ENCODE measurements at places on chromosomes 16 and 17.

DNA sequence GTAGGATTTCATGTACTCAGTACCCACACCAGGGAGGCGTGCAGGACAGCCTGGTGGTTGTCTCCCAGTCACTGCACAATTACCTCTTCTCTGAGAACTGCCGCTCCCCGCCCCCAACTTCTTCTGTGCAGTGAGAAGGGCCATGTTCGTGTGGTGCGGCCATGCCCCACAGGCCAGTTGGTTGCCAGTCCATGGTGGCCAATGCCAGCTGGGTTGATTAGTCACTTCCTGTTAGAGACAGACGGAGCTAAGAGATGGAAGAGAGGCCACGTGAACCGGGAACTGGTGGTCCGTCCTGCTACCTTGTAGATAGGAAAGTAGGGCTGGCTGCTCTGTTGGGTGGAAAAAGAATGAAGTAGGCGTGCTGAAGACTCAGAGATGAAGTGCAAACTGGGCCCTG lies 206.5 kb downstream of the ABCC12 start:
- no peak for DNase-seq

DNA sequence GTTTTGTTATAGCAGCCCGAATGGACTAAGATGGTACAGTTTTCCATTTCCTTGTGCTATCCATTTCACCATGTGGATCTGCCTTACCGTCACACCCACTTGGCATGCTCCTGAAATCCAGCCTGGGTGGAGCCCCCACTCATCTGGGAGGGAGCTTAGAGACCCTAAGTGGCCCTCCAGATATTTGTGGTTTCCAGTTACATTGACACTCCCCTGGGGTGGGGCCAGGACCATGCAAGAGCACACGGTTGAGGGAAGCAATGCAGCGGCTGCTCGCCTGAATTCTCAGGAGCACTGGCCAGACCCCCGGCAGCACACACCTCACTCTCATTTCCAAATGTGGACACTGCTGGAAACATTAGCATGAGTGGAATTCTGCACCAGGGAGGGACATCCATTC lies 231.1 kb downstream of the UTP18 start:
- DNase-seq: no peak

GRCh38 chr17:73705594-73705993 lies 61.3 kb upstream of the SDK2 start:
- DNase-seq: no peak

DNA sequence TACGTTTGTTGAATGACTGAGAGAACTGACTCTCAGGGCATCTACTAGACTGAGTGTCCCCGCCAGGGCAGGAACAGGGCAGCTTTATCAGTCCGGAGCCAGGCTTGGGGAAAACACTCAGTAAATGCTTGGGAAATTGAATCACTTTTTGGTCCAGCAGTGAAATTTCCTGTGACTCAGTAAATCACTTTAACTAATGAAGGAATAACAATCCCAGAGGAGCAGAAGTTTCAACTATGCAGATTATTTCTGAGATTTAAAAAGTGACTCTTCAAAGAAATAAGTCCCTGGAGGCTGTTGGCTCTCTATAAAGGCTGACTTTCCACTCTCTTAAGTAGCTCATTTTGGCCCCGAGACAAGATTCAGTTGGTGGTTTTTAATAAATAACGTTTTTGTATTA lies 101.8 kb downstream of the FOXL1 start:
- DNase-seq: no peak

DNA sequence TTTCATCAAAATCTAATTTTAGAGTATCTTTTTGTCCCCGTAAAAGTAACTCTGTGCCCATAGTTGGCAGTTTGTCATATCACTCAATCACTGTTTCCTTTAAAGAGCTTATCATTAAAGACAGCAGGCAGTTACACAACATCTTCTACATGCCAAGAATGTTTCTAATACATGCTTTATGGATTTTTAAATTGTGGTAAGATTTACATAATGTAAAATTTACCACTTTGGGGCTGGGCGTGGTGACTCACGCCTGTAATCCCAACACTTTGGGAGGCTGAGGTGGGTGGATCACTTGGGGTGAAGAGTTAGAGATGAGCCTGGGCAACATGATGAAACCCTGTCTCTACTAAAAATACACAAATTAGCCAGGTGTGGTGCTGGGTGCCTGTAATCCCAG lies 687.2 kb downstream of the WWOX start:
- no peak for DNase-seq

- DNase-seq: no peak
These were observed 14.1 kb downstream of the CACNG4 start for GRCh38 chr17:66978514-66979061.

GRCh38 chr16:17083628-17084027 lies 387.1 kb downstream of the XYLT1 start:
- DNase-seq: no peak

DNA sequence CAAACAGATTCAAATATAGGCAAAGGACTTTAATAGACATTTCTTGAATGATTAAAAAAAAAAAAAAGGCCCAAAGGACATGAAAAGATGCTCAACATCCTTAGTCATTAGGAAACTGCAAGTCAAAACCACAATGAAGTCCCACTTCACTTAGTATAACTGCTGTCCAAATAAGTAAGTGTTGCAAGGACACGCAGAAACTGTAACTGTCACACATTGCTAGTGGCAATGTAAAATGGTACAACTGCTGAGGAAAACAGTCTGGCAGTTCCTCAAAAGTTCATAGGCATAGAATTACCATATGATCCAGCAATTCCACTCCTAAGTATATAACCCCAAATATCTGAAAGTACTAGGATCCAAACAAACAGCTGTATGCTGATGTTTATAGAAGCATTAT lies 112.7 kb downstream of the BRIP1 start:
- peak; percentile 76 for DNase-seq

GRCh38 chr17:67515490-67516083 lies 138.5 kb downstream of the PITPNC1 start:
- DNase-seq: no peak
